Caki2 (cell line): ENCODE measurements at places on chromosomes 16 and 17. TPM values are rescaled to one million over a fixed set of nuclear protein-coding genes. Genes with fewer than 3 reads are reported as not detected.

GRCh38 chr17:55521186-55521585 lies 9.9 kb upstream of the SMIM36 start:
- no peak for DNase-seq

DNA sequence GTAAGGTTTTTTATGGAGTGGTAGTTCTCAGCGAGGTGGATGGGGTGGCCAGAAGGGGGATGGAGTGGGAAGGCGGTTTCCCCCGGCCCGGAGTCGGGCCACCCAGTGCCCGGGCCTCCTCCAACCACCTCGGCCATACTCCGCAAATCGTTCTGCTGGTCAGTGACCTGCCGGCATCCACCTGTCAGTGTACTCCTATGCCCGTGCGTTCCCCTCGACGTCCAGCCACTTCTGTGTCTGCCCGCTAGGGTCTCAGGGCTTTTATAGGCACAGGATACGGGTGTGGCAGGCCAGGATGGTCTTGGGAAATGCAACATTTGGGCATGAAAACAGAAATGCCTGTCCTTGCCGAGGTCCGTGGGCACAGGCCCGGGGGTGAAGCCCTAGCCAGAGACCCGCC lies 19.3 kb upstream of the ASGR2 start:
- DNase-seq, result no peak

DNA sequence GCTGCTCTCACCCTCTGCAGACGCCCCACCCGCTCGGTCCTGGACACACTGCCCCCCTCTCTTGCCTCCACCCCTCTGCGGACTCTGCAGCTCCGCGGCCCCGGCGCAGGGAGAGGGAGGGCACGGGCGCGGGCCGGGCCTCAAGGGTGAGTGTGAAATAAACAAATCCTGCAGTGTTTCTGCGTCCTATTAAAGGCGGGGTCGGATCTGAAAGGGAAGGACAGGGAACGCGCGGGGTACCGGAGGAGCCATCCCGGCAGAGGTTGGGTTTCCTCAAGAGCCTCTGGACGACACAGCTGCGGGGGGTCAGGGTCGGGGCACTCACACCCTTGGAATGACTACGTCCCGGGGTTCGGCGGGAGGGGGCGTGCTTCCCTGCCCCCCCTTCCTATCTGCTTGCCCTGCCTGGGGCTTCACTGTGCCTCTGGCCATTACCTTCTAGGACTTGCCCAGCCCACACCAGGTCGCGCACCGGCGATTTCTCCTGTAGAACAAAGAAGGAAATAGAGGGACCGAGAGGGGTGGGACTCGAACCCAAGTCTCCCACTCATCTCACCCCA lies 466 bp upstream of the HSF4 start:
- DNase-seq, result no peak

DNA sequence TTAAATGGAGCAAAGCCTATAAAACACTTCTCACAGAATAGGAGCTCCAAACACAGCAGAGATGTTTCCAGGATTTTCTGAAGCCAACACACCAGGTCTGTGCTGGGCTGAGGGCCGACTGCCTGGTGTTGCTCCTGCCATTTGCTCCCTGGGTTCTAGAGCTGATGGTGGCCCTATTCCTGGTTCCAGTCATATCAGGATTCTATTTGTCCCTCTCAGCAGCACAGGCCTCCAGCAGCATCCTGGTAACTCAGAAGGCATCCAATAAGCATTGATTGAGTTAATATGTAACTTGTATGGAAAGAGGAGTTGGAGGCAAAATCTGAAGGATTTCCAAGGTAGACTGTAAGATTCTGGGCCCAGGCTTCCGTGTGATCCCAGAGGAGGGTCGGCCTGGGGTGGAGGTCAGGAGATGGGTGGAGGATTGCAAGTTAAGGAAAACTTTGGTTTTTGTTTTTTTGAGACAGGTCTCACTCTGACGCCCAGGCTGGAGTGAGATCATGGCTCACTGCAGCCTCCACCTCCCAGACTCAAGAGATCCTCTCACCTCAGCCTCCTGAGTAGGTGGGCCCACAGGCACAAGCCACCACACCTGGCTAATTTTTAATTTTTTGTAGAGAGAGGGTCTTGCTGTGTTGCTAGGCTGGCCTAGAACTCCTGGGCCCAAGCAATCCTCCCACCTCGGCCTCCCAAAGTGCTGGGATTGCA lies 5.7 kb downstream of the NUPR1 start:
- no peak for DNase-seq

GRCh38 chr16:86565644-86566511 lies 751 bp upstream of the FOXC2 start:
- no peak for DNase-seq

GRCh38 chr17:77899498-77899897 lies 59.0 kb upstream of the TNRC6C start:
- no peak for DNase-seq

DNA sequence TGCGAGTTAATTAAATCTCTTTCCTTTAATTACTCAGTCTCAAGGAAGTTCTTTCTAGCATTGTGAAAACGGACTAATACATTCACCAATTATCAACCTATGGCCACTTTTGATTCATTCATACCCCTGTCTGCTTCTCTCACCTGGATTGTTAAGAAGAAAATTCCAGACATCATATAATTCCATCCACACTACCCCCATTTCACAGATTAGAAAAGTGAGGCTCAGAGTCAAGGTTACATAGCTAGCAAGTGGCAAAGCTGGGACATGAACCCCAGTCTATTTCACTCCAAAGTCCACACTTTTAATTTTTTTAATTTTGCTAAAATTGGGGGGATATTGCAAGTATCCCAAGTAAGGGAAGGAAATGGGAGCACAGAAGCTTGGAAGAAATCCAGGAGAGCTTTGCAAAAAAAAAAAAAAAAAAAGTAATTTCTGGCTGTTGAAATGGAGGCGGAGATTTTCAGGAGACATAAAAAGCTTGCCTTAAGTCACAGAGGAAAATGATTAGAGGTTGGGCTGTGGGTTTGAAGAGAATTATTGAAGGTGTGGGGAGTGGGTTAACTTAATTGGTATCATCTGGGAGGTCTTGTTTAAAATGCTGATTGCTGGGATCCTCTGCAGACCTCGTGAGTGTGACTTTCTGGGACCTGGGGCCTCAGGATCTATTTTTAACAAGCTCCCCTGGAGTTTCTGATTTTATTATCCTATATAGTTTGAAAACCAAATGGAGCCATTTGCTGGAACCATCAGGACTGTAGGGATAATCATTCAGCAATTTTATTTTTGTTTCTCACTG lies 42.3 kb upstream of the ZKSCAN2 start:
- DNase-seq, result no peak

DNA sequence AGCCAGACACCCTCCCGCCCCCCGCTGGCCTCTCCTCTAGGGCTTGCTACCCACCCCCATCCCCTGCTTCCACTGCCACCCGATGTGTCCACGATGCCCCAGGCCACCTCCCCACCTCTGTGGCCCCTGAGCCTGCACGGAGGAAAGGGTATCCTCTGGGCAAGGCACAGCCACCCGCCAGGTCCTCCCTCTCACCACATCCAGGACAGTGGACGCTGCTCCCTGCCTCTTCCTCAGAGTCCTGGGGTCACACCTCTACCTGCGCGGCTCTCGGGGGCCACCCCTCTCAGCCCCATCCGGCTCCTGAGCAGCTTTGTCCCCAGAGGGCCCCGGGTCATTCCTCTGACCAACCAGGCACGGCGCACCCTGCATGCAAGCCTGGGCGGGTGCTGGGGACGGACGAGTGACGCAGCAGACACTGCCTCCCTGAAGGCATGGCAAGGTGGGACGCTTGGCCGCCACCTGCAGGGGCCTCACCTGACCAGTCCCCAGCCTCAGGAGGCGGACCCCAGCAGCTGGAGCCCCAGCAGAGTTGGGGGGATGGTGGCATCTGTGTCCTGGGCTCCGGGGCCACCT lies 24.8 kb downstream of the FLYWCH1 start:
- DNase-seq, result no peak

KRTAP4-6 gene
- total RNA-seq, result not detected in 2 replicates

KRT23 gene
- not detected in 2 replicates for total RNA-seq

TVP23A gene
- total RNA-seq, result not detected in 2 replicates

CPNE2 gene
- 33.5 and 34.6 TPM in 2 replicates for total RNA-seq

CRK gene
- total RNA-seq, result 25.4 and 35.3 TPM in 2 replicates

TERF2IP gene
- 9.8 and 16.8 TPM in 2 replicates for total RNA-seq

KRT40 gene
- not detected in 2 replicates for total RNA-seq

RASL10B gene
- total RNA-seq, result 0.17 TPM in 1 of 2 replicates, not detected in the other

SECTM1 gene
- total RNA-seq, result 0.24 TPM in 1 of 2 replicates, not detected in the other
